ENCODE measurements at places on chromosomes 2 and 18.

DNA sequence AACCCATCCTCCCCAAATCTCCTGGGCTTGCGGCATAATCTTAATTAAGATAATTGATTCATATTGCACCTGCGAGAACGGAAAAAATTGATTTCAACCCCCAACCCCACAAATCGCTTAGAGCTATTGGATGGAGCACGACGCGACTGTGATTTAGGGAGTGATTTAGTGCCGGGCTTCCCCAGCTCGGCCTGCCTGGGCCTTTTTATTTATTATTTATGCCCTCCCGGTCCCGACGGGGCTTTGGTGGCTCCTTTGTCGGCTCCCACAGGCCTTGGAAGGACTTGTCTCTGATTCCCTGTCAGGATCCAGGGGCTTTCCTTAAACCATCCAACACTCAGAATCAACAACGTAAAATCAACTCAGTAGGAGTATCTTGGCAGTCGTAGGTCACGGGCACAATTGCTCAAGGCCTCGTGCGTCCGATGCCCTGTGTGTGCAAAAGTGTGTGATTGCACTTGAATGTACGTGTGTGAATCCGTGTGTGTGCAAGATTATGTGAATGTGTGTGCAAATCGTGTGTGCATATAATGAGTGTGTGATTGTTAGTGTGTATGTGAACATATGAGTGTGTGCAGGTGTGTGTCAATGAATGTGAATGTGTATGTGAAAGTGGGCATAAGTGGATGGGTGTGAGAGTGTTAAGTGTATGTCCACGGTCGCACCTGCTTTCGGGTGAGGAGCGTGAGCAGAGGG lies 4.3 kb upstream of the NEUROD1 start:
- no peak for DNase-seq

DNA sequence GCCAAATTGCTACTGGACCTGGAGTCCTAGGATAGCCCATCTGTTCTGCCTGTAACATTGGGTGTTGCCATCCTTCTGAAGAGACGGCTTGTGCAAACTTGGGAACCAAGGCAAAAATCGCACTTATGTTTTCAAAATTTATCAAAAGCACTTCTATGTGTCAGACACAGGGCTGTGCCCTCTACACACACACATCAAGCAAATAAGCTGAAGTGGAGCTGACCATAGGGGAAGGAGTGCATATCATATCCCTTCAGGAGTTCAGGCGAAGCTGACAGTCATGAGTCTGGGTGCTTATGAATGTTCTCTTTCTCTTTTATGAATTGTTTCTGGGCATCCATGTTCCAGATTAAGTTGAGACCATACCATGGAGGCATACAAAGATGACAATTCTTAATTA lies 247.9 kb downstream of the CYRIA start:
- no peak for DNase-seq

GRCh38 chr2:95115418-95115817 lies 6.2 kb downstream of the MRPS5 start:
- DNase-seq: peak; percentile 34

- DNase-seq: no peak
Observed at GRCh38 chr18:46013484-46014189, 46.5 kb upstream of the EPG5 start.

DNA sequence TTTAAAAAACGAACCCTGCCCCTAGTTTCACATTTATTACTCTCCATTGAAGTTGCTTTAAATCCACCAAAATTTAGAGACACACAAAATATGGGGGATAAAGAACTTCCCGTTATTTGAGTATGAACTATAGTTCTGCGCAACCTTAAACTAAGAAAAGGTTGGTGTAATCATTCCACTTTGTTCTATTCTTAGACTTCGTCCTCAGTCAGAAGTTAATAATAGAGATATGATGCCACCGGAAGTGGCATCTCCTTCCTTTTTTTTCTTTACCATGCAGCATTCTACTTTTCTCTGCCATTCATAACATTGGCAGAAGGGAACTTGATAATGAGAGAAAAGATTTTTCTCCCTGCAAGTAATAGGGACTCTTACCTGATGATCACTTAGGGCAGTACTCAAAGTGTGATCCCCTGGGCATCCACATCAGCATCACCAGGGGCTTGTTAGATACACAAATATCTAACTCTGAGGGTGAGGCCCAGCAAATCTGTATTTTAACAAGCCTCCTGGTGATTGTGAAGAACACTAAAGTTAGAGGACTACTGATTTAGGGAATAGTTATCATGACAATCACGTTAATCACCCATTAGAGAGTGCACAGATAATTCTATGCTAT lies 147.7 kb upstream of the DTNA start:
- no peak for DNase-seq

DNA sequence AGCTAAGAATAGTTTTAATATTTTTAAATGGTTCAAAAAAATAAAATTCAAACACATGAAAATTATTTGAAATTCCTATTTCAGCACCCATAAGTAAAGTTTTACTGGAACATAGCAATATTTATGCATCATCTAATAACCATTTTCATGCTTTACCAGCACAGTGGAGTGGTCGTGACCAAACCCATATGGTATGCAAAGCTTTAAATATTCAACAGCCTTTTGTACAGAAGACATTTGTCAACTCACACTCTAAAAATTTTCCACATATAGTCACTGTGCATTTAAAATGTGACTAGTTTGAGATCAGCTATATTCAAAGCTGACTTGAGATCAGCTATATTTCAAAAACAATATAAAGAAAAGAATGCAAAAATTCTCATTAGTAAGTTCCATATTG lies 46.2 kb downstream of the PUM2 start:
- DNase-seq: no peak

DNA sequence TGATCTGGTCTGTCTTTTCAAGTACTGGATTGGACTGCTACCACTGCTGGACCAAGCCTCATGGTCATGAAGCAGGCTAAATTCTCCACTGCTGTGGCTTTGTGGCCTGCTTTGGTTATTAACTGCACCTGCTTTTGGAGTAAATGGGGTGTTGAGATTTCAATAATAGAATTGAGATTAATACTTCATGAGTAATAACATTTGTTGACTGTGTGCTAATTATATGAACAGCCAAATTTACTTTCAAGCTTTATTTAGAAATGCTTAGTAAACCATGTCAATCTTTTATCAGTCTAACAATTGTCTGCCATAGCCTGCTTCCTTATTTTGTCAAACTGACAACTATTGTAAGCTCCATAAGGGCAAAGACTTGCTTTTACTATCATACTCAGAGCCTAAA lies 27.4 kb upstream of the MTIF2 start:
- DNase-seq: no peak

GRCh38 chr2:3641181-3641580 lies 16.8 kb upstream of the ALLC start:
- no peak for DNase-seq

DNA sequence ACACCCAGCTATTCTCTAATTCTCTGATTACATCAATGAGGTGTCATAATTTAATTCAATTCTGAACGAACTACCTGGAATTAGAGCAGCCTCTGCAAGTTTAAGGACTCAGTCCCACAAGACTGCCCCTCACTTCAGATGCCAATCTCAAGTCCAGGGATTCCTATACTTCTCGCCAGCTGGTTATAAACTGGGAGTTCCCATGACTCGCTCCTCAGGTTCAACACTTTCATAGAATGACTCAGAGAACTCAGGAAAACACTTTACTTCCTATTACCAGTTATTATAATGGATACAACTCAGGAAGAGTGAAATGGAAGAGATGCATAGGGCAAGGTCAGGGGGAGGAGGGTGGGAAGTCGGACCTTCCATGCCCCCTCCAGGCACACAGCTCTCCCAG lies 112.3 kb upstream of the ATP5MC3 start:
- DNase-seq: no peak

DNA sequence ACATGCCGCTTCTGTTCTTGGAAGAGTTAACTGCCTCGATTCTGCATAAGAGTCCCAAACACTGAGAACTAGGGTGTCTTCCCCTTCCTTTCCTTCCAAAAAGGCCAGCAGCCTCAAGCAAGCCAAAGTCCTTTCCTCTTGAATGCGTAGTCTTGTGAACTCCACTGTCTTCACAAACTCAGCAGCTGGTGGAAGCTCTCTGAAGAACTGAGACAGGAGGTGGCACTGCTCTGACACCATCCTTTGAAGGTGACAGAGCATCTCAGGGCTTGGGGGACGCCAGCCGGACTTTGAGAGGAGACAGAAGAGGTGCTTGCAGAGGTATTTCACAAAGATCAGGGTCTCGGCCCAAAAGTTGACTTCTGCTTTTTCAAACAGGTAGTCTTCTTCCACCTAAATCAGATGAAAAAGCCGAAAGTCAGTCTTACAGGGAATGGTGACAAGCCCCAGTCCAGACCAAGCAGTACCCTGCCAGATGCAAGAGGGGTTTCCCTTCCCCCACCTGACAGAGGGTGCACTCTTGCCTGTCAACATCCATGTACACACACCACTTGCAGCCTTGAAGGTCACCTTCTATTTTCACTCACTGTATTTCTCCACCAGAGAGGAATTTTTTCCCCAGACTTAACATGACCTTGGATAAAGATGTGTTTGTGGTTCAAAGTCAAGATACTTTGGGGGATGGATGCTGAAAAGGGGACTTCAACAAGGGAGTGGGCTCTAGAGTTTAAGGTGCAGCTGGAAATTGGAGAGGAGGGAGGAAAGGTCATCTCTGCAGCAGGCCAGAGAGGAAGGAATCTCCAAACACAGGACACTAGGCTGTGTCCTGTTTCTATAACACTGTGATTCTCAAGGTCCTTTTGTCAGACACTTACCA lies 4.8 kb upstream of the ZFP36L2 start:
- no peak for DNase-seq

DNA sequence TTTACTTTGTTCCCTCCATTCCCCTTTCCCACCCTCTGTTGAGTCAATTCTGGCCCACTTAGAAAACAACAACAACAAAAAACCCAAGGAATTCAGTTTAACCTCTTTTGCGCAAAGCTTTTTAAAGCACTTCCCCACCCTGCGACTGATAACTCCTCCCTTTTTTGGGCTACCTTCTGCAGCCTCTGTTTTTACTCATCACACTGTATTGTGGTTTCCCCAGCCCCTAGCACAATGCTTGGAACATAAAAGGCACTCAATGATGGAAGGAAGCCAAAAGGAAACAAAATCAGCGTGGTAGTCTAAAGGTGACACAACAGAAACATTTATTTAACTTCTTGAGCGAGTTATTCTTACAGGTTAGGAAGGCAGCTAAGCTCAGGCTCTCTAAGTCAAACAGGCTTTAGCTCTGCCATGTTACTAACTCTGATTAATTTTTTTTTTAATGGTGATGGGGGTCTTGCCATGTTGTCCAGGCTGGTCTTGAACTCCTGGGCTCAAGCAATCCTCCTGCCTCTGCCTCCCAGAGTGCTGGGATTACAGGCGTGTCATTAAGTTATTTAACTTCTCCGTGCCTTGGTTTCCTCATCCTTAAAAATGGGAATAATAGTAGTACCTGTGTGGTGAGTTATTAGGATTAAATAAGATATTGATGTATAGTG lies 1.3 kb downstream of the CEP68 start:
- no peak for DNase-seq

GRCh38 chr2:208820014-208820688 lies 413.6 kb downstream of the PTH2R start:
- no peak for DNase-seq

DNA sequence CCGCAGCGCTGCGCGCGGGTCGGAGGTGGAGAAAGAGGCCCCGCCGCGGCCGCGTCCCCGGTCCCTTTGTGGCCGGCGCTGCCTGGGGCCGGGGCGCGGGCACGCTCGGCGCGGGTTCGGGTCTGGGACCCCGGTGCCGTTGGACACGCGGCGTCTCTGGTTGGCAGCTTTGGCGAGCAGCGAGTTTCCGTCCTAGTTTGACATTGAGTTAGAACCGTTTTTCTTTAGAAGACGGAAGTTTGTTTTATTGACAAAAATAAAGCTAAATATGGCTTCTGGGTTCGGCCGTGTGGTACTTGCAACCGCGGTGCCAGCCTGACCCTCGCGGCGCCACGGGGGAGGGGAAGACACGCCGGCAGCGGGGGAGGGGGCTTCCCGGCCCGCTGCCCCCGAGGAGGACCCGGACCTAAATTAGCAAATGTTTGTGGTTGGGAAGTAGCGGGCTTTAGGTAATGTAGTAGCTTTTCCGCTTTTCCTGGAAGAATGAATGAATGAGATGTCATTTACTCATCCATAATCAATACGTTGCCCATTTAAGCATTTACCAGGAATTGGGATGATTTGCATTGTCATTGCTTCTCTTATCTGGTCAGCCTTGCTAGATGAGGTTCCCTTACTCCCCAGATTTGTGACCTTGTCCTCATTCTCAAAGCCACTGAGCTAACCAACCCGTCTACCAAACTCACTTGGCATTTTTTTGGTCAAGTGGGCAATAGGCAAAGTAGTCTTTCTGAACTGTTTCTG lies 530 bp downstream of the GALNT1 start:
- DNase-seq: no peak

DNA sequence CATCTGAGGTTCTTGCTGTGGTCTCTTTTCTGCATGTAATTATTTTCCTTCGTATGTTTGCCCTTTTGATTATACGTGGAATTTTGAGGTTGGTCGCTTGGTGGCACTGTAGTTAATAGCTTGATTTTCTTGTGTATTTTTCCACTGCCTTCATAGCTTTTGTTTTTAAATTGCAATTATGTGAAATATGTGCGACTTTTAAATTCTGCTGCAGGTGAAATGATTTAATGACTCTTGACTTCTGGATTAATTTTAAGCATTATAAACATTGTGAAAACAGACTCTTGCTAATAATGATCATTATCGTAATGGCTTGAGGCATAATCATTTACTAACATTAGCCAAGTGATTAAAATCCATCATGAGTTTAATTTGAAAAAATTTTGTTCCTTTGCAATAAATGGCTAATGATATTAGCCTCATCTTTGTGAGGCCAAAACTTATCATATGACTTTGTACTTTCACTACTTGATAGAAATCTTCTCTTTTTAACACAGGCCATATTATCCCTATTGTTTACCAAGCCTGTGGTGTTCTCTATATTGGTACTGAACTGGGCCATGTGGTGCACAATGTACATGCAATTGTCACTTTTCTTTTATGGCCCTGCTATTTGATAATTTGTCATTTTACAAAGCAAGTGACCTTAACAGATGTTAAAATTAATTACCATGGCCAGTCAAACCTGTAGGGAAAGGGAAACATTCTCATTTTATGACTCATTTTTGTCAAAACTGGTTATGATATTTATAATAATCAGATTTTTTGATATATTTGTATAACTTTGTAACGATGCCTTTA lies 62.8 kb upstream of the NEUROD1 start:
- no peak for DNase-seq

GRCh38 chr2:52128081-52128480 lies 1096.1 kb upstream of the NRXN1 start:
- DNase-seq: no peak

All from activated CD8-positive, alpha-beta memory T cell treated with anti-CD3 and anti-CD28 coated beads for 1 hour (primary cell).